ENCODE measurements at places on chromosomes 1 and 21. TPM values are rescaled to one million over a fixed set of nuclear protein-coding genes. Genes with fewer than 3 reads are reported as not detected.

DNA sequence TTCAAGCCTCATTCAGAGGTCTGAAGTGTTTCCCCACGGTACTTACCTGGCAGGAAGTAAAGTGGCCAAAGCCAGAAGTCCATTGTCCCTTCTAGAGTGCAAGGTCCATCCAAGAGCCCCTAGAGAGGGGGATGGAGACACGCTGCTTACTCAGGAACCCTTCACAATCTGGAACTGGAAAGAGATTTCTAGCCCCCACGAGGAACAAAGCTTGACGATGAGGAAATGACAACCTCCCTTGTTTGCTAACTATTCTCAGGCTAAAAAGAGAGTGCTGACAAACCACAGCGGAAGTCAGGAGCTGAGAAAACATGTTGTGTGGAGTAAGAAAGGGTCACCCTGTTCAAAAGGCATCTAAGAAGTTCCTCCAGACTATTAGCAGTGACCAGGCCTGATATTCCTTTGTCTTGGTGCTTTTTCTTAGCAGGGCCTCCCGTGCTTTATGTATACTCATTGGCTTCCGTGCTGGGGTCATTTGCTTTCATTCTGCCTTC is at the start of gene FCMR:
Gene FCMR, minus strand, starts transcription at position 170 of the 494 bp plus-strand sequence. Its CDS starts 87 bp downstream, at position 83.
- peaks cover 30% of the 10 kb centered on the region for H3K36me3 ChIP-seq
- no peak within 1 kb of the TSS for H3K27ac ChIP-seq
- H3K4me1 ChIP-seq: peaks cover 40% of the 10 kb centered on the region

HES3 gene
- total RNA-seq: not detected

LRRC53 gene
- total RNA-seq: not detected

DNA sequence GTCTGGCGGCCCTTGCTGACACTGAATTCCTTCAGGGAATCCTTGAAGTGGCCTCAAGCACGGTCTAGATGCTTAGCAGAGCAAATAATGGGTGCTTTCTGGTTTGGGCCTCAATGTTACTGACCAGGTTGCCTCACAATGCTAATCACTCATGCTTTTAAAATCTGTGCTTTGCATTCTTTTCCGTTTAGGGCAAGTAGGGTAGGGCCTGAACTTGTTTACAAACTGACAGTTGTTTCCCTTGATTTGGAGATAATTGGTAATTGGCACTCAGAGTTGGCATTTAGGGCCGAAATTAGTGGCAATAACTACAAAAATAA is 1.4 kb downstream of the VPS13D start:
- DNase-seq: no peak
- H3K27me3 ChIP-seq: peaks cover 8% of the 10 kb centered on the region
- H3K36me3 ChIP-seq: no peaks in the 10 kb centered on the region

TFF1 gene
- total RNA-seq: not detected

AMY2A gene
- total RNA-seq: not detected

RPTN gene
- total RNA-seq: not detected

SELP gene
- 0.48 TPM for total RNA-seq

GRCh38 chr1:40939320-40940059 is 40.0 kb upstream of the CTPS1 start:
- no peaks in the 10 kb centered on the region for H3K36me3 ChIP-seq
- no peak for DNase-seq
- H3K4me3 ChIP-seq: no peak overlapping the region
- no peak overlapping the region for H3K27ac ChIP-seq
- peaks cover 4% of the 10 kb centered on the region for H3K27me3 ChIP-seq

DNA sequence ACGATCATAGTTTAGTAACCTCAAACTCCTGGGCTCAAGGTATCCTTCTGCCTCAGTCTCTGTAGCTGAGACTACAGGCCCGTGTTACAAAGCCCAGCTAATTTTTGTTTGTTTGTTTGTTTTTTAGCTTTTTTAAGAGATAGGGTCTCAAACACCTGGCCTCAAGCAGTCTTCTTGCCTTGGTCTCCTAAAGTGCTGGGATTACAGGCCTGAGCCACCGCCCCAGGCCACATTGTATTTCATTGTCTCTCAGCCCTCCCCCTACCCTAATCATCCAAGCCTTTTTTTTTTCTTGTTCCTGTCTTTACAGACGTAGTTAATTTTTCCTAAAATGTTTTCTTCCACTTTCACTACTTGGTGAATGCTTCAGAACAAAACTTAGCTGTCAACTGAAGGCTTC is 5.4 kb downstream of the CDC7 start:
- H3K27ac ChIP-seq: no peak overlapping the region
- H3K27me3 ChIP-seq: no peaks in the 10 kb centered on the region
- peaks cover 38% of the 10 kb centered on the region for H3K36me3 ChIP-seq
- H3K4me3 ChIP-seq: no peak overlapping the region
- DNase-seq: no peak

DNA sequence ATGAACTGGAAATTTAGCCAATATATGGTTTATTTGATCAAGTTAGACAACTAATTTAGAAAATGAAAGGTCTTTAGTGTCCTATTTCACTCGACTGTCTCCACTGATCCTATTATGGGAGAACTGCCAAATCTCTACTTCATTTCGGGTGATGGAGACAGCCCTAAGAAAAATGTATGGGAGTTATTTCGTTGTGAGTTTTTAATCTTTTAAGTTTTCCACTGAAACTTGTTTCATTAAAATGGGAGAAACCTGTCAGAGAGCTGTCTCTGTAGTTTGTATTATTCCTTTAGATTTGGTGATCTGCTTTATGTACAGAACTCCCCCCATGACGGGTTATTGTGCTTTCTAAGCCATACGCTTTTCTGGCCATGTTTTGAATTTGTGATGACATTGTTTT is 899.7 kb downstream of the ADGRL2 start:
- no peak overlapping the region for H3K27ac ChIP-seq
- H3K4me3 ChIP-seq: no peak overlapping the region
- no peaks in the 10 kb centered on the region for H3K4me1 ChIP-seq
- no peaks in the 10 kb centered on the region for H3K36me3 ChIP-seq

DNA sequence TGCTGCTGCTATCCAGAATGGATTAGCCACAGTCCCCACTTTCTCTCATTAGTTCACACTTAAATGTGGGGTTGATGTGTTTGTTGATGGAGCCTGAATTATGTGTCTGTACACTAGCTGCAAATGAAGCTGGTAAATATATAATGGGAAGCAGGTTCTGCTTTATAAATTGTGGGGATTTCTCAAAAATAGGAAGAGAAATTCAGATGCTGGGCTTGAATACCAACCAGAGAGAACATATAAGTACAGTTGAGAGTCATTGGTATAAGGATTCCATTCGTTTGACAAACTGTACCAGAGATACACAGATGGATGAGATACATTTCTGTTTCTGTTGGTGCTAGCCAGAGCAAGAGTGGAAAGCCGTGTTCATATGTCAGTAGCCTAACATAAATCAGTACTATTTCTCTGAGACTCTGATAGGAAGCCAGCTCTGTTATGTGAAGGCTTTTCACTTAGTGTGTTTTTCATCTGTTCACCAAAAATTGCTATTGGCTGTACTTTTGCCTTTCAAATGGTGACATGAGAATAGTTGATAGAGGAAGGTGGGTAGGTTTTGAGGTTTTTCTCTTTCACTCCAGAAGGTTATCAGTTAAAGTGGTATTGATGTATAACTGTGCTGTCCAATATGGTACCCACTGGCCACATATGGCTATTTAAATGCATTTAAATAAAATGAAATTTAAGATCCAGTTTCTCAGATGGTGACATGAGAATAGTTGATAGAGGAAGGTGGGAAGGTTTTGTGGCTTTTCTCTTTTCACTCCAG is 15.6 kb downstream of the SMG7 start:
- DNase-seq: no peak
- peaks cover 49% of the 10 kb centered on the region for H3K4me1 ChIP-seq
- peaks cover 28% of the 10 kb centered on the region for H3K36me3 ChIP-seq
- H3K4me3 ChIP-seq: no peak overlapping the region
- H3K27me3 ChIP-seq: no peaks in the 10 kb centered on the region

ATP1A4 gene
- not detected for total RNA-seq

DNA sequence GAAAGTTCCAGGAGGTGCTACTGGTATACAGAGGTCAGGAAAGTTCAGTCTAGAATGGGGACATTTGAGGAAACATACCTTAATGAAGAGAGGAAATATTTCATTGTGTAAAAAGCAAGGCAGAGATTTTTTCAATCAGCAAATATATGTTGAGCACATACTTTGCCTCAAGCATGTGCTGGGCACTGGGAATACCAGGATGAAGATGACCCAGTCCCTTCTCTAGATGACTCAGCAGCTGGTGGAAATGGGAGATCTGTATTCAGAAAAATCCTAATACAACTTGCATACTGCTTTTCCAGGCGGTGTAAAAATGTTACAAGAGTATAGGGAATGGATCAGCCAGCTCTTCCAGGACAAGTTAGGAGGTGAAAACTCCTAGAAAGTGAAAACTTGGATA is 229.3 kb downstream of the FGGY start:
- no peak overlapping the region for H3K4me3 ChIP-seq
- H3K27me3 ChIP-seq: no peaks in the 10 kb centered on the region
- H3K4me1 ChIP-seq: no peaks in the 10 kb centered on the region

DNA sequence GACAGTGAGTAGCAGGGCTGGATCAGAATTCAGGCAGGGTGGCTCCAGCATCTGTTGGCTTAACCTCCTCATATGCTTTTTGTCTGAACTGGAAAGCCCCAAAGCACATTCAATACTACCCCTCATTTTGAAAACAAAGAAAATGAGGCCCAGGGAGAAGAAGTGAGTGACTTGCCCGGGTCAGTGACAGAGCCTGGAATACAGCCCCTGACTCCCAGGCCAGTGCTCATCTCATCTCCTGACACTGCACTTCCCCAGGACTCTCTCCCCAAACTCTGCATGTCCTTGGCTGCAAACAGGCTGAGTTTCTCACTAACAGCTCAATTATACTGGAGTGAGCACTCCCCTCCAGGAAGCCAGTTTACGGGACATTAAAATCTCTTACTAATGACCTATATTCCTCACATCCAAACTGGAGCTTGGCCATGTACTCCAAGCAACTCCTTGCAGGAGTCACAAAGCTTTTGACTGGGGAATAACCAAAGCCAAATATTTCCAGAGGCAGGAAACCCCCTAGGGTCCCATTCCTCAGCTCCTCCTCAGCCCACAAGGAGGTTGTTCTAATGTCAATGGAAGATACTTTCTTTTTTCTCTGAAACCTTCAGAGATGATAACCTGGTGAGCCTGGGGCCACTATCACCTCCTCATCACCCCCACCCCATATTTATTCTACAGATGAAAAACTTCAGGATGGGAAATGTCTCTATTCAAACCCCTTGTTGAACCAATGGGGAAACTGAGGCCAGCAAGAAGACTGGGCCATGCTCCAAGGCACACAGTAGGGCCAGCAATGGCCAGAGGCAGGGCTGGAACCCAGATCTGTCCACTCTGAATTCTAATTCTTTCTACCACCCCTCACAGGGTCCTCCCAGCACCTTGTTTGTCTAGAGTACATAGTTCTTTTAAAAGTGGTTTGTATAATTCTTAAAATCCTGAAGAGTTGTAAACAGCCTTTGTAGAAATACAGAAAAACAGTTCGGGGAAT is 127.0 kb downstream of the PLPP3 start:
- no peaks in the 10 kb centered on the region for H3K4me1 ChIP-seq
- H3K27ac ChIP-seq: no peak overlapping the region
- DNase-seq: no peak
- H3K27me3 ChIP-seq: no peaks in the 10 kb centered on the region
- H3K36me3 ChIP-seq: no peaks in the 10 kb centered on the region
- no peak overlapping the region for H3K4me3 ChIP-seq

OR2T29 gene
- total RNA-seq: not detected

- no peaks in the 10 kb centered on the region for H3K27me3 ChIP-seq
- H3K27ac ChIP-seq: no peak overlapping the region
- no peak overlapping the region for H3K4me3 ChIP-seq
- H3K36me3 ChIP-seq: no peaks in the 10 kb centered on the region
- no peaks in the 10 kb centered on the region for H3K4me1 ChIP-seq
Observed at GRCh38 chr1:217857061-217857460, 225.9 kb downstream of the SPATA17 start.

- H3K27ac ChIP-seq: peak overlapping the region; percentile 89
- H3K36me3 ChIP-seq: peaks cover 22% of the 10 kb centered on the region
- H3K27me3 ChIP-seq: peaks cover 11% of the 10 kb centered on the region
- H3K4me3 ChIP-seq: peak overlapping the region; percentile 79
Observed at GRCh38 chr1:205632669-205633169, 908 bp upstream of the ELK4 start.

TRPM2 gene
- total RNA-seq: 15.2 TPM

DNA sequence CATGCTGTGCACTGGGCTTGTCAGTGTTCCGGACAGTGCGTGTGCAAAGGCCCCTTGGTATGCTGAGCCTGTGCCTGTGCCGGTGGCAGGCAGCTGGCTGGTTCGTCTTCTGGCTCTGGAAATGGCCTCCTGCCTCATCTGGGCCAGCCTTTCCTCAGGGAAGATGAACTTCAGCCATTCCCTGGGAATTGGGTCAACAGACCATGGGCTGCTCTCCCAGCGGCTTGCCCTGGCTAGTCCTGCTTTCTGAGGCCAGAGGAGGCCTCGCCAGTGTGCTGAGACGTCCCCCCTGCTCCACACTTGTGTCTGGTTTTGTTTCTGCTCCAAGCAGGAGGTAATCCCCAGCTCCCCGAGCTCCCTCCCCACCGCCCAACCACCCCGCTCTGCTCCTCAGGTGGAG is 32.6 kb upstream of the RD3 start:
- no peak for DNase-seq
- no peak overlapping the region for H3K4me3 ChIP-seq
- H3K36me3 ChIP-seq: no peaks in the 10 kb centered on the region
- H3K27me3 ChIP-seq: peaks cover 4% of the 10 kb centered on the region

LMX1A gene
- total RNA-seq: not detected

GRCh38 chr1:97489834-97490233 is 431.0 kb downstream of the DPYD start:
- H3K27ac ChIP-seq: no peak overlapping the region
- peaks cover 5% of the 10 kb centered on the region for H3K4me1 ChIP-seq
- no peaks in the 10 kb centered on the region for H3K27me3 ChIP-seq
- DNase-seq: no peak
- H3K36me3 ChIP-seq: no peaks in the 10 kb centered on the region
- no peak overlapping the region for H3K4me3 ChIP-seq

GRCh38 chr1:94697839-94698238 is 122.3 kb upstream of the SLC44A3 start:
- no peaks in the 10 kb centered on the region for H3K36me3 ChIP-seq
- H3K27ac ChIP-seq: no peak overlapping the region
- H3K4me1 ChIP-seq: peaks cover 7% of the 10 kb centered on the region
- no peak overlapping the region for H3K4me3 ChIP-seq
